ENCODE measurements at places on chromosomes 6 and 20.
A peak's percentile ranks its signal among the peaks of the same experiment; 100 is the strongest.

- peak; percentile 58 for DNase-seq
Measured at GRCh38 chr6:109526905-109527628, 44.0 kb upstream of the ZBTB24 start.

DNA sequence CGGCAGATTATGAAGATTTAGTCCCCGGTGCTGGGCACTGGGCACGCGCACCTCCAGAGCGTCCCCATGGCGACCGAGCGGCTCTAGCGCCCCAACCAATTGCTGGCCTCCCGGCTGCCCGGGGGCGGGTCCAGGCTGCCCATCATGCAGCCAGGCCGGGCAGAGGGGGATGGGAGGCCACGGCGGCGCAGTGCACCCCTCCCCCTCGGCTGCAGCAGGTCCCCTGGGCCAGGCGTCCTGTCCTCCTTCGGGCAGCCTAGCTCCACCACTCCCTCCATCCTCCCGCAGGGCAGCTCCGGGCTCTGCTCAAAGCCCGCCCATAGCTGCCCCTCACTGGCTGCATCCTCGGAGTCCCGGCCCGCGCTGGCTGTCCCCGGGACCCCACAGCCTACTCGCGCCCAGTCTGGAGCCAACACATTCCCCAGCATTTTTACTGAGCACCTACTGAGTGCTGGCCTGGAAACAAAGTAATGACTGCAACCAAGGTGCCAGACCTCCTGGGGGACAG is 99.4 kb downstream of the ASXL1 start:
- peak; percentile 47 for DNase-seq

GRCh38 chr20:12093057-12093796 is 175.5 kb downstream of the BTBD3 start:
- no peak for DNase-seq

GRCh38 chr6:166352923-166353322 is 10.6 kb upstream of the SFT2D1 start:
- DNase-seq = no peak
